Astrocyte (in vitro differentiated cells and primary cell): ENCODE measurements at places on chromosomes 12 and 14. TPM values are rescaled to one million over a fixed set of nuclear protein-coding genes. Genes with fewer than 3 reads are reported as not detected.

The IFNG-AS1 gene
- total RNA-seq, result not detected in 2 replicates

The LMNTD1 gene
- not detected in 2 replicates for total RNA-seq

The ASCL1 gene
- not detected in 2 replicates for total RNA-seq

The RNASE4 gene
- total RNA-seq, result 6.3 and 9.3 TPM in 2 replicates

The GRIP1 gene
- total RNA-seq, result 12.6 and 16.7 TPM in 2 replicates

The CPNE6 gene
- total RNA-seq, result not detected in 2 replicates

The DPF3 gene
- 2.4 and 2.7 TPM in 2 replicates for total RNA-seq

The CCND2 gene
- total RNA-seq, result 607 and 726 TPM in 2 replicates

The FAM161B gene
- 2.6 and 3.0 TPM in 2 replicates for total RNA-seq

The OR10A7 gene
- total RNA-seq, result not detected in 2 replicates

The SLC10A1 gene
- not detected in 2 replicates for total RNA-seq
